ENCODE measurements at places on chromosomes 11 and 22.

GRCh38 chr11:61747192-61747966 is 5.1 kb upstream of the MYRF start:
- DNase-seq = peak; percentile 18

- no peak for DNase-seq
These were observed 565.2 kb downstream of the BUD13 start for GRCh38 chr11:116207421-116208141.

DNA sequence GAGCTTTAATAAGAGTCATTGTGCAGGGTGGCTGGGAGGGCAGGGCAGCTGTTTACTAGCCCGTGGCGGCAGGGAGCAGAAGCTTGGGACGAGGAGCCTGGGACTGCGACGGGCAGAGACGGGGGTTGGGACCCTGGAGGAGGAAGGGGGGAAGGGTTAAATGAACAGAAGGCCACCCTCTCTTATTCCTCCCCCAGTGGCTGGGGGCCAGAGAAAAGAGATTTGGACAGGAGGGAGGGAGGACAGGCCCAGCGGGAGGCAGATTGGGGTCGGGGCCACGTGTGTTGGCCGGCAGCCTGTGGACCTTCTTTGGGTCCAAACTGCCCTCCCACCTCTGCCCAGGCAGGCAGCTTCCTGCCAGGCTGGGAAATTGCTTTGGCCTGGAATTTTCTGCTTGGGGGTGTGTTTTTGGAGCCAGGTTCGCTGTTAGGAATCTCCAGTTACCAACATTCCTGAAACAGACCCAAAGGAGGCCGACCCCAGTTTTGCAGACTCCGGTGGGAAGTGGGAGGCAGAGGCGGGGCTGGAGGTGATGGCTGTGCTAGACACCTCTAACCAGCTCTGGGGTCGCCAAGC is 50.2 kb downstream of the APOL3 start:
- DNase-seq = no peak

DNA sequence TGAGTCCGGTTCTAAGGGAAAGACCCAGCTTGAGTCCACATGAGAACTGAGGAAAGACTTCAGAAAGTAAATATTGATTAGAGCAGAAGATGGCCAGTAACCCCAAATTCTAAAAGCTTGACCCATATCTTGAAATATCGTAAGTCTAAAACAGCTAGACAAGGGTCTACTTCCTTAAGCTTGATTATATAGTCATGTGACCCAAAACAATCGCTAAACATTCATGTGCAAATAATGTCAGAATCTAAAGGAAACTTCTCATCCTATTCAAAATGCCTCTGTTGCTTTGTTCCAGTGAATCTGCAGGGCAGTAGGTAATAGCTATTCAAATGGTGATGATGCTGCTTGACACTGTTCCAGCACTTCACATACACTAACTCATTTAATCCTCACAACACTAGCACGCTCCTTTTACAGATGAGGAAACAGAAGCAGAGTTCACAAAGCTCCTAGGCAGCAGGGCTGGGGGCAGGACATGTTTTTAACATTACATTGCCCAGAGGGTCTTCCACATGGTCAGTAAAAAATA is 52.6 kb downstream of the TCF20 start:
- DNase-seq = no peak

DNA sequence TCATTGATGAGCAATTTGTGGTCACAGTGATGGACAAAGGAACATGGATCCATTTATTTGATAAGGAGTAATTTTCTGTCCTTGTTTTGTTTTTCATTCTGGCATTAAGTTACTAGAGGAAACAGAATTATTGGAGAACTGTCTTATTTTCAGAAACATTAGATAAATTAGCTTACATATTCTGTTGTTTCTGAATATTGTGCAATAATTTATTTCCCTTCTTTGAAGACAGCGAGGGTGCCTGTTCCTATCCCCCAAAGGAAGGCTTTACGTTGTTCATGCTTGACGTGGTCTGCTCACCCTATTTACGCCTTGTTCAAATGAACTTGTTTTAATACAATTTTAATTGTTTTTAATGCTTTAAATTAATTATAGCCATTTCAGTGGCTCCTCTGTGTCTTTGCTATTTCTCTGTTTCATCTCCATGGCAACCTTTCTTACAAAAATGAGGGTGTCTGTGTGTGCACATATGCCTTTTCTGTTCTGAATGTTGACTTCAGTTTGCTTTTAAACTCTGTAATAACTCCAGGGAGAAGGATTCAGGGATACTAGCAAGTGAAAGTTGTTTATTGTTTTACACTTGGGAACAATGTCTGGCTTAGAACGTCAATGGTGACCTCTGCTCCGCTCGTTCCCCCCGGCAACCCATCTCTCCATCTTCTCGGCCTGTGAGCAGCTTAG is 138.3 kb upstream of the PLET1 start:
- DNase-seq = no peak

DNA sequence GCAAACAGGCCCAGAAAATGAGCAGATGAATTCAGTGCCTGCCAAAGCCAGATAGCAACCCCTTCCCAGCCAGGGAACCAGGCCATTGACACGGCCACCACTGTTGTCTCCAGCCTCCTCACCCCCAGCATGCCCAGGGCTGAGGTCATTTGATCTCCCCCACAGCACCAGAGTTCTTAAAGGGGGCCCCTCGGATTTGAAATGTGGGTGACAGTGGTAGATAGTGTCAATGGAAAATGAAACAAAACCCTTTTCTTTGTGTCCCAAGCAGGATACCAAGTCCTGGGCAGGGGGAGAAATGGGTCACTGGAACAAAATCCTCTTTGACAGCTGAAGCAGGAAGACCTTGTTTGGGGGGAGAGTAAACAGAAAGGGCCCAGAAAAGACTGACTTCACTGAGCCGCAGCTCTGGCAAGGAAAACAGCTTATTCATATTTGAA is 14.3 kb upstream of the ACCSL start:
- no peak for DNase-seq

GRCh38 chr22:36352803-36353507 is 34.8 kb downstream of the MYH9 start:
- DNase-seq = peak; percentile 91

GRCh38 chr11:197741-198235 is 4.9 kb downstream of the SCGB1C1 start:
- no peak for DNase-seq

- no peak for DNase-seq
These were observed 18.0 kb upstream of the APOA1 start for GRCh38 chr11:116855413-116855812.

DNA sequence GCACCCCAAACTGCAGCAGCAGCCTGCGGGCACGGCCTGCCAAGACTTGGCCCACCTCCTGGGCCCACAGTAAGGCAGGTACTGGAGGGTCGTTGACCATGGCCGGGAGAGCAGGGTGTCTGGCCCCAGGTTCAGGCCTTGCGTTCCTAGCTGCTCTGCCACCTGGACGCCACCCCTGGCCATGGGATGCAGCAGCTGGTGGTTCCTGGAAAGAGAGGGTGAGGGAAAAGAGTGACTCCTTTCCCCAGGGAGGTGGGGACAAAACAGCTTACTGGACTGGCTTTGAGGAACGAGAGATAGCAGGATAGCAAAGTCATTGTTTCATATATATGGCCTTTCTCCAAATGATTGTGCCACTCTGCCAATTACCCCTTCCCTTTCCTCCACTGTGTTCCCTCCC is 1.8 kb downstream of the BSCL2 start:
- DNase-seq = no peak

GRCh38 chr11:99968336-99968735 is 718.8 kb upstream of the ARHGAP42 start:
- no peak for DNase-seq

GRCh38 chr11:65279741-65280440 is 18.1 kb downstream of the POLA2 start:
- DNase-seq = peak; percentile 87

DNA sequence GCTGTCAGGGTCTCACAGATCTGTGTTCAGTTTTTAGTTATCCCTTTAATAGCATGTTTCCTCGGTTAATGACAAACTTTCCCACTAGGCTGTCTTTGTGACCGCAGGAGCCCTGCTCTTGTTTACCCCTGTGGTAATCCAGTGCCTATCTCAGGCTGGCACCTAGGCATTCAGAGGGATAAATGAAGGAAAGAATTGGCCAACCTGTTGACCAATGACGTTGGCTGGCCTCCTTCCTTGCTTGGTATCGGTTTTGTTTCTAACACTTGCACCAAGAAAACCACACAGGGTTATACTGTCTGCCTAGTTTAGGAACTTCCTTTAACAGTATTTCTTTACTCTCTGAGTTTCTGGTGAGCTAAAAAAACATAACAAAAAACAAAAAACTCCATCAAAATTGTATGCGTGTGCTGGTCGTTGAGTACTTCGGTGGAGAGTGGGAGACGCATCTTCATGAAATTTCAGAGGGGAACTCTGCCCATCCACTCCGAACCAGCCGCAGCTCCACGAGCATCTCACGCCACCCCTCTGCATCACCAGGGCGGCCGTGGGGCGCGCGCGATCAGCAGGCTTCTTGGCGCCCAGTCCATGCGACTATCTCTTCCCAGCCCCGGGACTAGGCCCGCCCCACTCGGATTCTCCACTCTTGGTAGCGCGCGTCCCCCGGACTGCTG is 563 bp upstream of the ENDOD1 start:
- DNase-seq = no peak

DNA sequence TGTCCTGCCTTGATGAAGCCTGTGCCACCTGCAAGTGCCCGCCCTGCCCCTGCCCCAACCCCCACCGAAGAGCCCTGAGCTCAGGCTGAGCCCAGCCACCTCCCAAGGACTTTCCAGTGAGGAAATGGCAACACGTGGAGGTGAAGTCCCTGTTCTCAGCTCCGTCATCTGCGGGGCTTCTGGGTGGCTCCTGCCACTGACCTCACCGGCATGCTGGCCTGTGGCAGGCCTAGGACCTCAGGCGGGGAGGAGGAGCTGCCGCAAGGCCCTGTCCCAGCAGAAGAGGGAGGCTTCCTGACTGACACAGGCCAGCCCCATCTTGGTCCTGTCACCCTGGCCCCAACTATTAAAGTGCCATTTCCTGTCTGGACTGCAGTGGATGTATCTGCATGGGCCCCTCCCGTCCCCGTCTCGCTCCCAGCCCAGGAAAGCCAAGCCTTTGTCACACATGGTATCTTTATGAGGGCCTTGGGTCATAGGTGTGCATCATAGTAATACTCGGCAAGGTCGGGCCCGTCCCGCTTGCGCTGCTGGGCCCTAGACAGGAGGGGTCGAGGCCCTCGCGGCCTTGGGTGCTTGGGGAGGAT is 882 bp downstream of the FREY1 start:
- no peak for DNase-seq

- DNase-seq = no peak
These were observed 38.7 kb upstream of the FAR1 start for GRCh38 chr11:13629779-13630178.

DNA sequence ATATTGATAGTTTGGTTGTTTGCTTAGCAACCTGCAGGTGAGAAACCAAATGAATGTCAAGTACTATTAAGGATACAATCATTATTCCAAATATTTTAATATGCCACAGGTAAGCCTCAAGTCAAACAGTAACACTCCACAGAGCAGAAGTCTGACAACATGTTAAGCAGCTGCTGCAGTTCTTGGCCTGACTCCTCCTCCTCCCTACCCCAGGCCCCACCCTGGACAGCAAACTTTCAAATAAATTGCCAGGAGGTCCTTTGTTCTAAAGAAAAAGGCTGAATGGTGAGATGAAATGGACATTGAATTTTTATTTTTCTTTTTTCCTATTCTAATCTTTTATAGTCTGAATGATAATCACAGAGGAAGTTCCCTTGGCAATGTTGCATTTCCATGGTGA is 260.0 kb upstream of the POU2AF2 start:
- no peak for DNase-seq

DNA sequence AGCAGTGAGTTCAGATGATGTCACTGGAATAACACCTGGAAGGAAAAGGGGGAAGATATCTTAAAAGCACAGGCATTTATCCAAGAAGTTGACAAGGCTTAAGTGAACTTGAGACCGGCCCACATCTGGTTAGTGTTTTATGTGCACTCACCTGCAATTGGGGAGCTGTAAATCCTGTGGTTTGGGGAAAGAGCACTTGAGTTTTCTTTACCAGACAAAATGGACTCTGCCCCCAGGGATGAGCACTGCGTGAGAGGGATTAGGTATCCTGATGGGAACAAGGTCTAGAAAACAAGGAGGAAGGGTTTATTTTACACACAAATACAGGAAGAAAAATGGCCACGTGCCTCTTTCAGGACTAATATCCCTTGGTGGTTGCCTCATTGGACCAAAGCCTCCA is 15.2 kb downstream of the E2F8 start:
- DNase-seq = no peak

DNA sequence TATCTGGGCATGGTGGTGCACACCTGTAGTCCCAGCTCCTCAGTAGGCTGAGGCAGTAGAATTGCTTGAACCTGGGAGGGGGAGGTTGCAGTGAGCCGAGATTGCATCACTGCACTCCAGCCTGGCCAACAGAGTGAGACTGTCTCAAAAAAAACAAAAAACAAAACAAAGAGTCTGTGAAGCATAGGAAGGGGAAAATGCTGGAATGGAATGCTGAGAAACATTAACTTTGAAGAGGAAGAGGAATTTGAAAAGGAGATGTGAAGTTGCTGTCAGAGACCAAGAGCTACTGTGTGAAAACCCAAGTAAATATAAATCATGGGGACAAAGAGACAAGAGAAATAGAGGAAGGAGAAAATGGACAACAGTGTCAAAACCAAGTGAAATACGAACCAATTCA is 455.1 kb upstream of the ARHGAP42 start:
- DNase-seq = no peak

- no peak for DNase-seq
These were observed 530.3 kb downstream of the TBC1D22A start for GRCh38 chr22:47292546-47293320.

DNA sequence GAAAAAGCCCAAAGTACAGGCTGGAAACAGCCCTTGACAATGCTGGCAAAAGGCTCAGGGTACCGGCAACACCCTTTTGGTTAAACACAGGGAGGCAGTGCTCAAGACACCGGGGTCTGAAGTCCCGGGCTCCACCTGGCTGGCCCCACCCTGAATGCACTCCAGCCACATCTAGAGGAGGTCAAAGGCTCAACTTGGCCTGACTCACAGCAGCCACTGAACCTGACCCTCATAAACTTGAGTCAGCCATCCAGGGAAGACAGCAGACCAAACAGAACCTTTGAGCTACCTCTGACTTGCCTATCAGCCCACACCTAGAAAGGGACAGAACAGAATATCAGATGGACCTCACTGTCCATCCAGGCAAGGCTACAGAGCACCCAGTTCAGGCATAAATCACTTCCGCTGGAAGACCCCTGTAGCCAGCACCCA is 3.8 kb downstream of the CFL1 start:
- DNase-seq = no peak

- no peak for DNase-seq
These were observed 55.1 kb downstream of the SESN3 start for GRCh38 chr11:95175818-95176380.

DNA sequence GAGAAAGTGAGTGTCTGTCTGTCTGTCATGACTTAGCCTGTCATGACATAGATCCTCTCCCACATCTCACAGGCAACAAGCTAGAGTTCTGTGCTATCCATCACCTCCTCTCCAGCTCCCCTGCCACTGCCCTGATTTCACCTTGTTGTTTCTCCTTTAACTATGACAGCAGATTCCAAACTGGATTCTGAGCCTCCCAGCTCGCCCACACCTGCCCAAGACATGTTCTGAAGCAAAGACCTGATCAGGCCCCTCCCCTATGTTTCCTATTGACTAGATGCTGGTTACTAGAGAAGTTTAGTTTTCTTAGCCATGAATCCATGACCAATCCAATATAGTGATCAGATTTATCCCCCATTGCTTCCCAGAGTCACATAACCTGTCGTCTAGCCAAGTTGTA is 15.4 kb downstream of the PRSS23 start:
- DNase-seq = no peak

Measured in ascending aorta (tissue), 2 donors.